ENCODE measurements at places on chromosomes 1 and 21. TPM values are rescaled to one million over a fixed set of nuclear protein-coding genes. Genes with fewer than 3 reads are reported as not detected.

DNA sequence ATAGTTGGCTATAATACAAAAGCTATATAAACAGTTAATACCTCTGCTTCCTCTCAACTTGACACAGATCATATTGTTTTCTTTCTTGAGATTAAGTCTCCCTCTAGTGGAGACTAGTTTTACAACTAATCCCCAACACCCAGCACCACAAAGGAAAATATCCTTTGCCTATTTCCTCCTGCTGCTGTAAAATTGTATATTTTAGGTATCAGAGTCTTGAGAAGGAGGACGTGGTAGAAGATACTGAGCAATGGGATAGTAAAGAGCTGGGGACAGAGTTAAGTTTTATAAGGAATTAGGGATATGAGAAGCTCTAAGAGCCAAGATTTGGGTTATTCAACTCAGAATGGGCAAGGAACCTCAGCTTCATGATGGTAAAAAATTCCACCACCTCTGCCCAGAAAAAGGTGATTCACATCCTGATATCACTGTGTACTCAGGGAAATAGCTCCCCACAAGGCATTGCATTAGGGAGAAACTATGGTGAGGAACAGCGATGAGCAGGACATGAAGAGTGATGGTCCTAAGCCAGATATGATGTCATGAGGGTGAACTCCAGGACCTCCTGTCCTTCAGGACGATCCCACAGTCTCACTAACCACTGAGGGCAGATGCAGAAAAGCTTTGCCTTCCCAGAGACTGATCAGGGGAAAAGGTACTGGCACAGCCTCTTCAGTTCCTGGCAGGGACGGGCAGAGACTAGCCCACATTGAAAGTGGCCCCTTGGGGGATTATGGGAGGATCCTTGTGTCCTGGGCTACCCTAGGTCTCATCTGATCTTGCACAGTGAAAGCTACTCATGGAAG is 14.7 kb upstream of the CFAP126 start:
- no peaks in the 10 kb centered on the region for H3K27me3 ChIP-seq
- no peak overlapping the region for H3K4me3 ChIP-seq
- H3K27ac ChIP-seq: no peak overlapping the region

- H3K36me3 ChIP-seq: no peaks in the 10 kb centered on the region
- H3K4me1 ChIP-seq: no peaks in the 10 kb centered on the region
- DNase-seq: no peak
- H3K4me3 ChIP-seq: no peak overlapping the region
- H3K27ac ChIP-seq: no peak overlapping the region
Observed at GRCh38 chr1:219568733-219569132, 44.2 kb downstream of the ZC3H11B start.

- peaks cover 76% of the 10 kb centered on the region for H3K36me3 ChIP-seq
- H3K27ac ChIP-seq: peak overlapping the region; percentile 97
- no peaks in the 10 kb centered on the region for H3K27me3 ChIP-seq
- peak; percentile 90 for DNase-seq
- peak overlapping the region; percentile 79 for H3K4me3 ChIP-seq
- peaks cover 66% of the 10 kb centered on the region for H3K4me1 ChIP-seq
Observed at GRCh38 chr1:154157520-154158306, 2.8 kb upstream of the NUP210L start.

PKP1 gene
- total RNA-seq: not detected

DNA sequence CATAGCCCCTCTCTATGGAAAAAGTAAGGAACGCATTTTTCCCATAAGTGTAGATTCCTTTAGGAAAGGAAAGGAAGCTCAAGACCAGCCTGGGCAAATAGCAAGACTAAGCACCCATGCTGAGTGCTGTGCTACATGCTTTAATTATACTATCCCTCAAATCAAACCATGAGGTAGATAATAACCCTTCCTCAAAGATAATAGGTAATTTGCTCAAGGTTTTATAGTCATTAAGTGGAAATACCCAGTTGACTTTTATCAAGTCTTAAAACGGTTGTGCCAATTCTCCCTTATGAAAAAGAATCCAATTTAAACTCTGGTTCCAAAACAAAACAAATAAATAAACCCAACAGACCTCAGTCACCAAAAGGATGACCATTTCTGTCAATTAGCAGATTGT is 3.4 kb downstream of the KIAA0319L start:
- no peaks in the 10 kb centered on the region for H3K36me3 ChIP-seq
- H3K27ac ChIP-seq: no peak overlapping the region
- peaks cover 25% of the 10 kb centered on the region for H3K4me1 ChIP-seq

- H3K36me3 ChIP-seq: peaks cover 23% of the 10 kb centered on the region
- H3K4me3 ChIP-seq: no peak overlapping the region
- peaks cover 16% of the 10 kb centered on the region for H3K4me1 ChIP-seq
- H3K27ac ChIP-seq: no peak overlapping the region
- no peaks in the 10 kb centered on the region for H3K27me3 ChIP-seq
Observed at GRCh38 chr1:12486401-12487005, 131.5 kb downstream of the DHRS3 start.

DNA sequence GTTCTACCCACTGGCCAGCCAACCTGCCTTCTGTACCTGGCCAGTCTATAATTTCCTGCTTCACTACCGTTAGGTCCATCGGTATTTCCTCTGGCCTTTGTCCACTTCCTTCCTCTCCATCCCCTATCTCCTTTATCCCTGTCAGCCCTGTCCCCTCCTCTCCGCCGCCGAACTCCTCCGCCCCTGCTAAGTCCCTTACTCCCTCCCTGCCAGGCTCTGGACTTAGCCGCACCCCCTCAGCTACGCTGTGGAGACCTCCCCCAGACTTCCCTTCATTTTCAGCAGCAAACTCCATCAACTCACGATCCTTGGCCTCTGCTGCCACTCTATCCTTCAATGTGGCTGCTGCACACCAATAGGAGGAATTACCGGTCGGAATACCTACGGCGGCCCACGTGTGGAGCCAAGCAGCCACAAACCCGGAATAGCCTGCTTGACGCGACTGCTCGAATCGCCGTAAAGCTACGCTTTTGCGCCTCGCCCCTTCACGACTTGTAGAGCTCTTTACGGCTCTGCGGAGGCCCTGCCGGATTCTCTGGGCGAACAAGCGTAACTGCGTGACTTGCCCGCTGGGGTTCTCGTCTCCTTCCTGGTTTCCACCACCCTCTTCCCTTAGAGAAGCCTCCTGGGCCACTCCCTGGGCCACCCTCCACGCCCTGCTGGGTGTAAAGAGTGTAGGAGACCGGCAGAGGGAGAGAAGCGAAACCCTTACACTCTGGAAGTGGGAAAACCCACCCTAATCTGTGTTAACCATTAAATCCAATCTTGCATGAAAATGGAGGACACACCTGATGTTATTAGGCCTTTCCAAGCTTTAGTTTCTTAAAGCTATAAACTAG is at the start of gene ZNHIT6:
Gene ZNHIT6, minus strand, starts transcription at position 444 of the 839 bp plus-strand sequence. Its CDS starts 149 bp downstream, at position 295.
- H3K4me1 ChIP-seq: peaks cover 14% of the 10 kb centered on the region
- no peak within 1 kb of the TSS for H3K27ac ChIP-seq
- peaks cover 3% of the 10 kb centered on the region for H3K27me3 ChIP-seq

DNA sequence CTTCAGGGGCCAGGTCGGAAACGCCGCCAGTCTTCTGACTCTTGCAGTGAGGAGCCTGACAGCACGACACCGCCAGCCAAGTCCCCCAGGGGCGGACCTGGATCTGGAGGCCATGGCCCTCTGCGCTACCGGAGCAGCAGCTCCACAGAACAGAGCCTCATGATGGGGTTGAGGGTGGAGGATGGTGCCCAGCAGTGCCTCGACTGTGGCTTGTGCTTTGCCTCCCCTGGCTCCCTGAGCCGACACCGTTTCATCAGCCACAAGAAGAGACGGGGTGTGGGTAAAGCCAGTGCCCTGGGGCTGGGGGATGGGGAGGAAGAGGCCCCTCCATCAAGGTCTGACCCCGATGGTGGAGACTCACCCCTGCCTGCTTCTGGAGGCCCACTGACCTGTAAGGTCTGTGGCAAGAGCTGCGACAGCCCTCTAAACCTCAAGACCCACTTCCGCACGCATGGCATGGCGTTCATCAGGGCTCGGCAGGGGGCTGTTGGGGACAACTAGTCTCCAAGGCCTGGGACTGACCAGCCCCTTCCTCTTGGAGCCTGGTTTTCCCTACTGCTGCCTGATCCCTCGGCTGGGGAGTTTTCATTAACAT is 8.7 kb downstream of the ZNF687 start:
- H3K36me3 ChIP-seq: peaks cover 7% of the 10 kb centered on the region
- H3K4me3 ChIP-seq: no peak overlapping the region
- no peak for DNase-seq
- no peaks in the 10 kb centered on the region for H3K27me3 ChIP-seq

TCEANC2 gene
- total RNA-seq: 13.6 TPM

ACTA1 gene
- 0.36 TPM for total RNA-seq

GRCh38 chr1:185473186-185473585 is 156.1 kb upstream of the IVNS1ABP start:
- H3K4me3 ChIP-seq: no peak overlapping the region
- no peak for DNase-seq
- H3K27ac ChIP-seq: no peak overlapping the region
- peaks cover 1% of the 10 kb centered on the region for H3K27me3 ChIP-seq

DNA sequence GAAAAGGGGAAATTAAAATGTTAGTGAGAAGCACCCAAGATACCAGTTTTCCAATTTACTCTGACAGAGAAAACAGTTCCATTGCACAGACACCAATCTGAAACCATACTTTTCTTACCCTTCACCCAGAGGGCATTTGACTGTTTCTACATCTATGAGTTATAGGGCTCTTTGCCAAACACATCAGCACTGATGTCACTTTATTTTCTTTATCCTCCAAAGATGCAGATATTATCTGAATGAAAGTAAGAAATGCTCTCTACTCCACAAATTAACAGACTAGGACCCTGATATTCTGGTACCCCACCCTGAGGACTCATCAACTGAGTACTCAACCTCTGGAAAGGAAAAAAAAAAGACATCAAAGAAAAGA is 24.2 kb upstream of the PEX19 start:
- DNase-seq: no peak
- no peaks in the 10 kb centered on the region for H3K4me1 ChIP-seq
- no peaks in the 10 kb centered on the region for H3K27me3 ChIP-seq
- no peak overlapping the region for H3K4me3 ChIP-seq
- no peak overlapping the region for H3K27ac ChIP-seq
- peaks cover 34% of the 10 kb centered on the region for H3K36me3 ChIP-seq

- DNase-seq: no peak
- no peaks in the 10 kb centered on the region for H3K4me1 ChIP-seq
- H3K27ac ChIP-seq: no peak overlapping the region
- H3K4me3 ChIP-seq: no peak overlapping the region
- peaks cover 26% of the 10 kb centered on the region for H3K27me3 ChIP-seq
- H3K36me3 ChIP-seq: no peaks in the 10 kb centered on the region
Observed at GRCh38 chr21:29718081-29718815, 221.5 kb downstream of the GRIK1 start.

DNA sequence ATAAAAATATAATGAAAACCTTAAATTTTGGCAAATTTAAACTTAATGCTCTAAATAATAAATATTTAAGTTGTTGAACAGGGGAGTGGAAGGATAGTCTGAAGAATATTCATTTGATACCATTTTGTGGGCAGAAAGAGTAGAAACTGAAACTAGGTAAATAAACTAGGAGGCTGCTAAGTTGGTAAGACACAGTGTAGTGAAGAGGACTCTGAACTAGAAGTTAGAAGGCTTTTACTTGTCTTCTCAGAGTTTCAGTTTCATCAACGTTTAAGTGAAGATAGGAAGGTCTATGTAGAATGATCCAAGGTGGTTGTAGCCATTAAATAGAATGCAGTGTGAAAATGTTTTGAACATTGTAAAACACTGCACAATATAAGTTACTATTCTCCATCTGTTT is 516.9 kb downstream of the AMY1C start:
- DNase-seq: no peak
- no peaks in the 10 kb centered on the region for H3K4me1 ChIP-seq
- H3K27ac ChIP-seq: no peak overlapping the region
- H3K27me3 ChIP-seq: no peaks in the 10 kb centered on the region
- H3K36me3 ChIP-seq: no peaks in the 10 kb centered on the region
- no peak overlapping the region for H3K4me3 ChIP-seq

DNA sequence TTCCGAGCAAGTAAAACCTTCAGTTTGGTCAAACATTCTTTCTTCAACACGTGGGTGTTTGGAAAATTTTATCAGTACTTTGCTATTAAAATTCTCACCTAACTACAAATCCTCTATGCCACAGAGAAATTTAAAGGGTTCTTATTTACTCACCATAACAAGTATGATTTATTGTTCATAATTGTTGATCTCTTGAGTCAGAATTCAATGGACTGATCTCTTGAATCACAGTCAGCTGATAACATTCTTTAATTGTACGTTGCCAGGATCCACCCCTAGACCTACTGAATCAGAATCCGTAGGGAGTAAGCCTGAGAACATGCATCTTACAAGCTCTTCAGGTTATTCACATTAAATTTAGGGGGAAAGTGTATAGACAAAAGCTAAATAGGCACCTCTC is 51.2 kb downstream of the DIPK1A start:
- peaks cover 32% of the 10 kb centered on the region for H3K4me1 ChIP-seq
- peaks cover 35% of the 10 kb centered on the region for H3K36me3 ChIP-seq
- DNase-seq: no peak
- no peak overlapping the region for H3K4me3 ChIP-seq

DNA sequence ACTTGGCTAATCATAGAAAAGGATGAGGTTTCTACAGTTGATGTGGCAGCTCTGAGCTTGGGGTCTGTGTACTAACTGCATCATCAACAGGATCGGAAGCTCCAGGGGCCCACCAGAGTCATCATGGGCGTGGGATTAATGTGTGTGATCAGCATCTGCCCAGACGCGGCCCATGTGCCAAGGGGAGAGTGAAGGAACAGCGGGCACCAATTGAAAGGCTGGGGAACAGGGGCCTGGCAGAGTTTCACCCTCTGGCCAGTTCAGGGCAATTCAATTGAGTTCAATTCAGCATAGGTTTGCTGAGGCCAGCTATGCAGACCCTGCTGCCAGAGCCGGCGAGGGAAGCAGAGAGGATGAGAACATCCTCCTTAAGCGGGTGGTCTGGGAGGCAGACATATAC is 260.0 kb upstream of the AJAP1 start:
- peaks cover 16% of the 10 kb centered on the region for H3K36me3 ChIP-seq
- H3K4me1 ChIP-seq: no peaks in the 10 kb centered on the region
- no peak for DNase-seq
- peaks cover 50% of the 10 kb centered on the region for H3K27me3 ChIP-seq
- H3K4me3 ChIP-seq: no peak overlapping the region

- no peak overlapping the region for H3K4me3 ChIP-seq
- H3K4me1 ChIP-seq: peaks cover 14% of the 10 kb centered on the region
- no peak for DNase-seq
- no peaks in the 10 kb centered on the region for H3K36me3 ChIP-seq
- peaks cover 18% of the 10 kb centered on the region for H3K27me3 ChIP-seq
Observed at GRCh38 chr1:7695497-7696117, 75.5 kb upstream of the VAMP3 start.

IFNLR1 gene
- total RNA-seq: 5.5 TPM

S100A12 gene
- not detected for total RNA-seq

DNA sequence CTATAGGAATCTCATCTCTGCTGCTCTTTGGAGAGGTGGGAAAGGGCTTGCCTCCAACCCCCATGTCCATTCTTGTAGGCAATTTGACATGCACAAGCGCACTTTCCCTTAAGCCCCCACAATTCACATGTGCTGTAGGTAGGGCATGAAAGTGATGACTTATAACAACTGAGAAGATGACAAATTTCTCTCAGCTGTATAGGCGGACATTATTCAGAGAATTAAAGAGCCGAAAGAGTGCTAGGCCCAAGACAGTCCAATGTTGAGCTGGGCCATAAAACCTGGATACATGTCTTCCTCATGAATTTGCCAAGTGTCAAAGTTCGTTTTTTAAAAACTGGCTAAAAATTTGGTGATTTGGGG is 106.3 kb upstream of the LYPLAL1 start:
- peaks cover 12% of the 10 kb centered on the region for H3K36me3 ChIP-seq
- no peak overlapping the region for H3K27ac ChIP-seq
- no peak for DNase-seq
- H3K4me1 ChIP-seq: no peaks in the 10 kb centered on the region

GRCh38 chr1:230542054-230542453 is 100.2 kb upstream of the COG2 start:
- H3K4me3 ChIP-seq: no peak overlapping the region
- no peaks in the 10 kb centered on the region for H3K4me1 ChIP-seq
- no peak overlapping the region for H3K27ac ChIP-seq
- no peak for DNase-seq

All from naive thymus-derived CD8-positive, alpha-beta T cell (primary cell).